Caco-2 (cell line): ENCODE measurements at places on chromosomes 11 and 22. TPM values are rescaled to one million over a fixed set of nuclear protein-coding genes. Genes with fewer than 3 reads are reported as not detected.

- DNase-seq = no peak
Measured at GRCh38 chr11:70871881-70872280, 380.5 kb downstream of the SHANK2 start.

GRCh38 chr11:106624377-106624776 lies 393.9 kb downstream of the GUCY1A2 start:
- no peak for DNase-seq

STX3 gene
- total RNA-seq = 178 and 181 TPM in 2 replicates

OR8D4 gene
- not detected in 2 replicates for total RNA-seq

GPHA2 gene
- total RNA-seq = not detected in 2 replicates
